ENCODE measurements at places on chromosomes 3 and 15.

DNA sequence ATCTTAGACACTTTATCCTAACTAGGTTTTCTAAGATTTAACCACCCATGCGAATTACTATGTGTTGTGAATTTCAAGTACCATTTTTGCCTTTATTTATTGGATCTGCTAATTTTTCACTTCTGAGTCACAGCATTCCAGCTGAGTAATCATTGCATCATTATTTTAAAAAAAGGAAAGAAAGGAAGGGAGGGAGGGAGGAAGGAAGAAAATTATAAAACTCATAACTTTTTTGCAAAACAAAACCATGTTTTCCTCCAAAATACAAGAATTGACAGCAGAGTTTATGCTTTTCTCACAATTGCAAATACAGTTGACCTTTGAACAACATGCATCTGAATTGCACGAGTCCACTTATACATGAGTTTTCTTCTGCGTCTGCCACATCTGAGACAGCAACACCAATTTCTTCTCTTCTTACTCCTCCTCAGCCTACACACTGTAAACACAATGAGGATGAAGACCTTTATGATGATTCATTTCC lies 651.4 kb upstream of the NECTIN3 start:
- no peak for DNase-seq

DNA sequence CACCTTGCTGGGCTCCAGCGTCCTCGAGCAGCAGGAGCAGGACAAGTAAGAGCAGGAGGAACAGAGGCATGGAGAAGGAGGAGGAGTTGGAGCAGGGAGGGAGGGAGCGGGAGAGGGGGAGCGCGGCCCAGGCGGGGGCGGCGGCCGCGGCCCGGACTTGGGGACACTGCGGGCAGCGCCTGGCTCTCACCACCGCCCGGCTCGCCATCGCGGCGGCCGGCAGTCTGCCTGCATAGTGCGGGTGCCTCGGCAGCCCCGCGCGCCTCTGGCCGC lies 440 bp downstream of the DCBLD2 start:
- no peak for DNase-seq

- no peak for DNase-seq
Measured at GRCh38 chr15:31317017-31317416, 9.6 kb upstream of the KLF13 start.

DNA sequence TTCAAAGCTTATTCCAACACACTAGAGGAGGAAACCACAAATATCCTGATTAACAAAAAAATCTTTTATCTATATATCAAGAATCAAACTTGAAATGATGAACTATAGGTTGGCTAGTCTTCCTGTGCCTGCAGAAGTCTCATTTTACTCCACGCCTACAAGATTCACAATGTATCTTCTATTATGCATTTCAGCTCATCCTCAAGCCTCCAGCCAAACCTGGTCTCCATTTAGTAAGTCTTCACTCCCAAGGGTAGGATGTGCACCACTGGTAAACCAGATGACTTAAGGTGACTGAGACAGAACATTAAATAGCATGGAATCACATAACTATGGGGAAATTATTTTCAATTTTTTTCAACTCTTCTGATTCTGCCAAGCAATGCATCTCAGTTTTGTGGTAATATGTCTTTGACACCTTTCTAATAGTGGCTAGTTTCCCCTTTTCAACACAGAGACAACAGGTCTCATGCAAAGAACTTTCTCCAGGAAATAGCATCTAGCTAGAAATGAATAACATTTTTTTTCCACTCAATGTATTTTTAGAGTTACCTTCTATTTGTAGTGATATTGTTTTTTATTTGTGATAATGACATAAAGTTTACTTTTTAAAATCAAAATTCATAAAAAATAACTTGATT lies 166.9 kb downstream of the TNIK start:
- DNase-seq, result no peak

- no peak for DNase-seq
Measured at GRCh38 chr3:53190659-53191058, 29.6 kb downstream of the PRKCD start.

Measured in NCI-H1930 (cell line).